ENCODE measurements at places on chromosomes 5 and 9.

- no peak for DNase-seq
Measured at GRCh38 chr5:40386289-40386688, 293.4 kb upstream of the PTGER4 start.

GRCh38 chr9:588981-589380, 252.5 kb upstream of the DMRT1 start:
- DNase-seq = no peak

- no peak for DNase-seq
Measured at GRCh38 chr5:61333954-61334867, 2.2 kb downstream of the ZSWIM6 start.

DNA sequence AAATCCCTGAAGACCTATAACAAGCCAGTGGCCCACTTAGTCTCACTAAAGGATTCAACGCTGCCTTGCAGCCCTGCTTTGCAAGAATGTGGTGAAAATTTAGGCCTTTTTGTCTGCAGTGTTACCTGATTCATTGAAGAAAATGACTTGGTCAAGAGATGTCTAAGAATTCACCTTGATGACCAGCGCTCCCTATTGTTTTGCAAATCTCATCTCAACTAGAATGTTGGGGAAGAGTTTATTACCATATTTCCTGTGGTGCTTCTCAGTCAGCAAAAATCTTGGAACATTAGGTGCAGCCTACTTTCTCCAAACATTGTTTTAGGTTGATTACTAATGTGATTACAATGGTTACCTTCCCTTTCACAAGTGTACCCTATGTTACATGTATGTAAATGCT, 53.5 kb downstream of the PLK2 start:
- DNase-seq = no peak

DNA sequence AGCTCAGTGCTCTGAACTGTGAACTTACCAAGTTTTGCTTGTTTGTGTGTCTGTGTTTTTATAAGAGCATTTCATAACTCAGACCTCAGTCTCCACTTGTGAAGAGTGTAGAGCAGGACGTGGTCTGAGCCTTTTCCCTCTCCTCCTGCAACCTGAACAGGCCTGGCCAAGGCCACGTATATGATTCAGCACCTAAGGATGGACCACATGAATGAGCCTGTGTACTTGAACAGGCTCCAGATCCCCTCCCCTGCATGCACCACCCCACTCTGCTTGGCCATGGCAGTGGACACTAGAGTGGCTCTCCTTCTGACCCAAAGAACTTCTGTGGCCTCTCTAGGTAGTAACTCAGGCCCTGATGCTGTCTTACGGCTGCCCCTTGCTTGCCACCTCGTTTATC, 125.9 kb upstream of the FSTL4 start:
- no peak for DNase-seq

DNA sequence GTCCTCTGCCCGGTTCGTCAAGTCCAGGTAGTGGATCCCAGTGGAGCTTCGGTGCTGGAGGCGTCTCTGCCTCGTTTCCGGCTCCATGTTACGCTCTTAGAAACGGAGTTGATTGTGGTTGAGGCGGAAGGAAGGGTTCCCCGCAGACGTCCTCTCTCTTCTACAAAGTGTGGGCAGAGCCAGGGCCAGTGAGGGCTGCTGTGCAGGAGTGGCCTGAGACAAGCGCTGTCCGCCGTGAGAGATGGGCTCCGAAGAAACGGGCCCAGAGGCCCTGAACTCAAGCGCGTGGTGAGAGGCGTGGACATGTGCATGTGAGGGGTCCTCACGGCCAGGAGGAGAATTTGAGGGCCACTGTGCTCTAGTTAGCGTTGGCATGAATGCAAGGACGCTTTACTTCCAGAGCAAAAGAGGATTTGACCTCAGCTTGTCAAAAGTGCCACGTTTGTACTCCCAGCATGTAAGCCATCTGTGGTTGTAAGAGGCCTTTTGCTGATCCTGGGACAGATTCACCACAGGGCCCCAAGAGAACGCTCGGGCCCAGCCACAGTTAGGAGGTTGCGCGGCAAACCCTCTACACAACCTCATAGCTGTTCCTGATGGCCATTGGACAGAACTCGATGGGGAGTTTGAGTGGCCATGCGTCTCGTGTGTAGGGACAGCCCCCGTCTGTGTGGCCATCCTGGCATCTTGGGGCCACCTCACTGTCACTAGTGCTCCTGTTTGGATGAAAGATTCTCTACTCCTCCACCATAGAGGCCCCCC, 10.2 kb downstream of the MAN1B1 start:
- no peak for DNase-seq

- no peak for DNase-seq
Measured at GRCh38 chr9:35731415-35732184, 395 bp downstream of the TLN1 start.

- no peak for DNase-seq
Measured at GRCh38 chr5:157273131-157273556, 7.2 kb downstream of the CYFIP2 start.

- no peak for DNase-seq
Measured at GRCh38 chr5:56003179-56003578, 8.4 kb upstream of the IL6ST start.

DNA sequence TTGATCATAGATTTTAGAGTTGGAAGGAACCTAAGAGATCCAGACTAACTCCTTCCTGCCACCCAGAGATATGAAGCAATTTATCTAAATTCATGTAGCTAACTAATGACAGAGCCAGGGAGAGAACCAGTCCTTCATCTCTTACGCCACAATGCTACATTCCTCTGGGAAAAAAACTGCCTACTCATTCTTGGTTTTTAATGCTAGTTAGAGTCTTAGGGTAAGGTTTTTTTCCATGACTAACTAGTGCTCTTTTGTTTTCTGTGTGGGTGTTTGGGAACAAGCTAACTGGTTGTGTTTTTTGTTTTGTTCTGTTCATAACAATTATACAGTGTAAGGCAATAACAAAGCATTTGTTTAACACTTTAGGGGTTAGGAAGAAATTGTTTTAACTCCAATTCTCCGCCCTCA, 52.4 kb downstream of the SLC44A1 start:
- DNase-seq = no peak

GRCh38 chr9:99021512-99021911, 77.8 kb downstream of the COL15A1 start:
- no peak for DNase-seq

DNA sequence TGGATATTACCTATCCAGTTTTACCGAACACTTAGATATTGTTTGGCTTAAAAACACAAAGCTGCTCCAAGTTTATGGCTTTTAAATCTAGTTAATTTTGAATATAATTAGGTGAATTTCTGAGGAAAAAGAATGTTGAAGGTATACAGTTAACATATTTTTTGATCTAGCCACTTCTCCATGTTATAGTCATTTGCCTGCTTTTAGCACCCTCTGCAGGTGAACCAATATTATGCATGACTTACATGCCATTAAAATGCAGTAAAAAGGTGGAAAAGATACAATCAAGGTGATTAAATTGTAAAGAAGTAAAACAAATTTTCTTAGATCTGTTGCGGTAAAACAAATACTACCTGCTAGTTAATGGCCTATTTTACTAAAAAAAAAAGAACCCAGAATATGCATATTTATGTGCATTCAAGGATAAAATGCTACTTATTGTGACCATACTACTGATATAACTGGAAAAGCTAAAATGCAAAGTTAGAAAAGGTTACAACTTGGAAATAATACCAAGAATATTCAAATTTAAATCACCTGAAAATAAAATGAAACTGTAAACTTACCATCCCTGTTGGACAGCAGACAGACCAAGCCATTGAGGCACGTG, 132.1 kb downstream of the AP3B1 start:
- DNase-seq = no peak

Measured in stimulated activated CD4-positive, alpha-beta T cell treated with anti-CD3 and anti-CD28 coated beads, Interleukin-1b, Interleukin-23, amount 100 ng/mL, for 24 hours (primary cell).